ENCODE measurements at places on chromosomes 11 and 22.
A peak's percentile ranks its signal among the peaks of the same experiment; 100 is the strongest.

DNA sequence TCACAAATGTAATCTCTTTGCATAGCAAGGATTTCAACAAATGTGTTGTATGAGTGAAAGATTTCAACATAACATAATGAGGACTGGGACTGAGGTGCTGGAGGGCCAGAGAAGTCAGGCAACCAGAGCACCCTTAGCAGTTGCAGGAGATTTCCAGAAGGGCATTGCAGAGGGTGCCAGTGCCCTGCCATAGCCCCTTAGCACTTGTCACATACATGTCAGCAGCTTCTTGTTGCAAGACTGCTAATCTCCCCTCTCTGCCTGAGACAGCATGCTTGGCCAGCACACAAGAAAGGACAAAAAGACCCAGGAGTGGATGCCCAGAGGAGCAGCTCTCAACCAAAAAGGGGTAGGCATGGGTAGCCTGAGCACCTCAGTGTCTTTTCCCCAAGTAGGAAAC, 43.2 kb downstream of the BBOX1 start:
- H3K36me3 ChIP-seq = no peaks in the 10 kb centered on the region
- H3K4me3 ChIP-seq = no peak overlapping the region
- H3K27me3 ChIP-seq = no peaks in the 10 kb centered on the region
- no peaks in the 10 kb centered on the region for H3K4me1 ChIP-seq
- H3K27ac ChIP-seq = no peak overlapping the region
- no peak for DNase-seq

DNA sequence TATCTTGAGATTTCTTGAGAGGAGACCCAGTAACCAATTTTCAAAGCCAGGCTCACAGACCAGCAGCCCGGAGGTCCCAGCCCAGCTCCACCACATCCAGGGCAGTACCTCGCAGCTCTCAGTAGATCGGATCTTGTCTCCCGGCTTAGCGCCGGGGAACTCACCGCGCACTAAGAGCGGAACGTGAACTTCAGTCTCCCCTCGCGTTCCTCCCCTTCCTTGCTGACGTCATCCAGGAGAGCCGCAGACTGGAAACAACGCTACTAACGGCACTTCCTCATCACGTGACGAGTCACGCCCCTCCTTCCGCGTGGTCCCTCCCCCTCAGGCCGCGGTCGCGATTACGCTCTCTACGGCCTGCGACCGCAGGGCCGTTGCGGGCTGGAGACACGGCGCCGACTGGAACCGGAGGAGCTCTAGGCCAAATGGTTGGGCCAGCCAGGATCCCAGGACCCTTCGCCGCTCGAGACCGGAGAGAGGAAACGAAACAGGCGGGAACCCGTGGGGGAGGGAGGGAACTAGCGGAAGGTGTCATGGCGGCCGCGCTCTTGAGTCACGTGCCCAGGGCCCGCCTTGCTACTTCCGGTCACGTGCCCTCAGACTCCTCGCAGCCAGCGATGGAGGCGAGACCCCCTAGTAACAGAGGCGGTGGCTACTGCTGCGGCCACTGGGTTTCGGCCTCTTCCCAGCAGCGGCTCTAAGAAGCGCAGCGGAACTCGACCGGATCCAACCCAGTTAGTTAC, at the start of the genes GTF2H1 and HPS5:
Gene GTF2H1, plus strand, starts transcription at position 599 of the 743 bp plus-strand sequence. CDS start 10,508 bp downstream, outside the sequence.
Gene HPS5, minus strand, starts transcription at position 172 of the 743 bp plus-strand sequence. CDS start 4,282 bp downstream, outside the sequence.
- H3K4me1 ChIP-seq = peaks cover 43% of the 10 kb centered on the region
- H3K27me3 ChIP-seq = no peaks in the 10 kb centered on the region
- H3K27ac ChIP-seq = peak within 1 kb of the TSS; percentile 98
- H3K4me3 ChIP-seq = peak within 1 kb of the TSS; percentile 96
- peaks cover 8% of the 10 kb centered on the region for H3K36me3 ChIP-seq

GRCh38 chr22:27636716-27637508, 164.6 kb downstream of the MN1 start:
- H3K27ac ChIP-seq = no peak overlapping the region
- H3K27me3 ChIP-seq = no peaks in the 10 kb centered on the region
- H3K4me1 ChIP-seq = no peaks in the 10 kb centered on the region
- no peak overlapping the region for H3K4me3 ChIP-seq
- no peaks in the 10 kb centered on the region for H3K36me3 ChIP-seq
- no peak for DNase-seq

- DNase-seq = no peak
- H3K36me3 ChIP-seq = no peaks in the 10 kb centered on the region
- H3K4me1 ChIP-seq = no peaks in the 10 kb centered on the region
- no peak overlapping the region for H3K27ac ChIP-seq
These were observed 414.6 kb upstream of the LUZP2 start for GRCh38 chr11:24082241-24082640.

- peaks cover 75% of the 10 kb centered on the region for H3K36me3 ChIP-seq
- H3K4me3 ChIP-seq = no peak overlapping the region
- H3K27me3 ChIP-seq = no peaks in the 10 kb centered on the region
- DNase-seq = no peak
- peaks cover 4% of the 10 kb centered on the region for H3K4me1 ChIP-seq
- H3K27ac ChIP-seq = no peak overlapping the region
These were observed 10.5 kb downstream of the ARL14EP start for GRCh38 chr11:30333405-30333804.

- no peak overlapping the region for H3K27ac ChIP-seq
- H3K27me3 ChIP-seq = no peaks in the 10 kb centered on the region
- no peaks in the 10 kb centered on the region for H3K36me3 ChIP-seq
- H3K4me3 ChIP-seq = no peak overlapping the region
- no peak for DNase-seq
These were observed 28.0 kb upstream of the ZC3H12C start for GRCh38 chr11:110065189-110065588.

DNA sequence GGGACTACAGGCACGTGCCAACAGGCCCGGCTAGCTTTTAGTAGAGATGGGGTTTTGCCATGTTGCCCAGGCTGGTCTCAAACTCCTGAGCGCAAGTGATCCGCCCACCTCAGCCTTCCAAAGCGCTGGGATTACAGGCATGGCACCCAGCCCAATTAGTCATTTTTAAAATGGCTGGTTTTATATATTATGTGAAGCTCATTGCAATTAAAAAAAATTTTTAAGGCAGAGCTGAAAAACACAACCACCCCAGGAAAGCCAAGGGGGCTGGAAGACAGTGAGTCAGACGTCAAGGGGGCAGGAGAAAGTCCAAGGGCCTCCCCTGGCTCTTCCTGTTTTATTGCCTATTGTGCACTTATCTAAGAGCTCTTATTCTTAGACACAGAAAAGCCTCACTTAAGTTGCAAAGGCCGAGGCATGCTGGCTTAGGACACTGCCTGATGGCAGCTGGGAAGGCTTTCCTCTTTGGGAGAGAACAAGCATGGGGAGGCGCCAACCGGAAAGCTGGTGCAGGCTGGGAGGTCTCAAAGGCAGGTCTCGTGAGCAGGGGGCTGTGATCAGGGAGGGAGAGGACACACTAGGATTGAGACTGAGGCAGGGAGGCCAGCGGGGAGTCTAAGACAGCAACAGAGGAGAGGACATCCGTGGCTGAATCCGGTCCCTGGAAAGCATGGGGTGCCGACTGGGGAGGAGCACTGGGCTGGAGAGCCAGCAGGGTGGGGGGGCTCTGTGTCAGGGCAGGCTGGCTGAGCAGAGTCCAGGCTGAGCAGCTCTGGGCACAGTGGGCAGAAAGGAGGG, 11.1 kb upstream of the OSM start:
- H3K36me3 ChIP-seq = no peaks in the 10 kb centered on the region
- no peak overlapping the region for H3K4me3 ChIP-seq
- no peak overlapping the region for H3K27ac ChIP-seq
- H3K4me1 ChIP-seq = peaks cover 27% of the 10 kb centered on the region
- no peak for DNase-seq
- H3K27me3 ChIP-seq = no peaks in the 10 kb centered on the region

DNA sequence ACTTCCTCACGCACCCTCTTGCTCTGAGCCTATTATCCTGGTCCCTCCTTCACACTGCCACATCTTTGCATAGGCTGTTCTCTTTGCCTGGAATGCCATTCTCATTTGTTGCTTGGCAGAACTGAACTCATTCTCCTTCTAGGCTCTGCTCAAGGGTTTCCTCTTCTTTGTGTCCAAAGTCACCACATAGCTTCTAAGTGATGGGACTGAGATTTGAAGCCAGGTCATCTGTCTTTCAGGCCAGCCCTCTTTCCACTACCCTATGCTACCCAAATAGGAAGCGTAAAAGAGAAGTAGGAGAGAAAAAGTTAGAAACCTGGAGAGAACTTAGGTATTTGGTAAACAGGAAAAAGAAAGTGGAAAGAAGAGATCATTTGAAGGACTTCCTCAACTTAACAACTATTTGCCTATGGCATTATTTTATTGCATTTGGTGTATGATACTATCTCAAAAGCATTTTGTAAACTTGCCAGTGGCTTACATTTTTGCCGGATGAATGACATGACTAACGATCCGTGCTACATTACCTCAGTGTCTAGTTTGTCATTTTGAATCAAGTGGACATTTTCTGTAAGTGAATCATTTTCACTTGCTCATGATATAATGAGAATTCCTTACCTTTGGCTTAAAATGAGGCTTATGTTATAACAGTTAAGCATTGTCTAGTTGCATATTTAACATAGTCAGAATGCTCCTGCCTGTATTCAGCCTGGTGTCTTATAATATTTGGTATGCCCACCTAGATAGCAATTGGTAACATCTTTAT, 18.5 kb downstream of the NF2 start:
- no peak for DNase-seq
- H3K4me1 ChIP-seq = peaks cover 33% of the 10 kb centered on the region
- no peak overlapping the region for H3K4me3 ChIP-seq
- H3K27ac ChIP-seq = no peak overlapping the region
- no peaks in the 10 kb centered on the region for H3K36me3 ChIP-seq
- no peaks in the 10 kb centered on the region for H3K27me3 ChIP-seq

DNA sequence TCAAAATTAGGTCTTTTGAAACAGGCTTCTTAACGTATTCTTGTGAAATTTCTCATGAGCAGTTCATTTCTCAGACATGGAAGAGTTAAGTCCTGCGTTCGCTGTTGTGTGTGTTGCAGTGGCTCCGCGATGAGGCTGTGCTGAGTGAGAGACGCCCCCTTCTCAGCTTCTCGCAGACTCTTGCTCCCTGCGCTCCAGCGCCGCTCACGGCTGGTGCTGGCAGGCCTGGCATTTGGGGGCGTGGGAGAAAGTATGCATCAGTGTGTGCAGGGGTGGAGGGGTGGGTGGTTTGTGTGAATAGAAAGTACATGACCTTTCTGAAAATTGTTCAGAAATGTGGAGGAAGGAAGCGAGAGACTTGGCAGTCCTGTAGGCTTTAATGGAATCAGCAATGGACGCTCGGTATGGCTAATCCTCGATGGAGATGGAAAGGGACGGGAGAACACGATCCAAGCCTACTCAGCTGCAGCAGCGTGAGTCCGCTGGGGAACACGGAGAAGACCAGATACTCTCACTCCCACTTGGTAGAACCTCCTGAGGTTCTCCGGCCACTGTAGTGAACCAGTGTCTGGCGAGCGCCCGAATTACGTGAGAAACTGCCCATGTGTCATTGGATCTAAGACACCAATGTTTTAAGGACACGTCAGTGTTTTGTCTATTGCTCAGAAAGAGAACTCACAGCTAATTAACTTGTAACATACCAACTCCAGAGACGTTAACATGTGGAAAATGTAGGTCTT, 5.9 kb downstream of the TAB1 start:
- H3K27me3 ChIP-seq = no peaks in the 10 kb centered on the region
- H3K36me3 ChIP-seq = peaks cover 15% of the 10 kb centered on the region
- no peak for DNase-seq
- H3K4me3 ChIP-seq = no peak overlapping the region

DNA sequence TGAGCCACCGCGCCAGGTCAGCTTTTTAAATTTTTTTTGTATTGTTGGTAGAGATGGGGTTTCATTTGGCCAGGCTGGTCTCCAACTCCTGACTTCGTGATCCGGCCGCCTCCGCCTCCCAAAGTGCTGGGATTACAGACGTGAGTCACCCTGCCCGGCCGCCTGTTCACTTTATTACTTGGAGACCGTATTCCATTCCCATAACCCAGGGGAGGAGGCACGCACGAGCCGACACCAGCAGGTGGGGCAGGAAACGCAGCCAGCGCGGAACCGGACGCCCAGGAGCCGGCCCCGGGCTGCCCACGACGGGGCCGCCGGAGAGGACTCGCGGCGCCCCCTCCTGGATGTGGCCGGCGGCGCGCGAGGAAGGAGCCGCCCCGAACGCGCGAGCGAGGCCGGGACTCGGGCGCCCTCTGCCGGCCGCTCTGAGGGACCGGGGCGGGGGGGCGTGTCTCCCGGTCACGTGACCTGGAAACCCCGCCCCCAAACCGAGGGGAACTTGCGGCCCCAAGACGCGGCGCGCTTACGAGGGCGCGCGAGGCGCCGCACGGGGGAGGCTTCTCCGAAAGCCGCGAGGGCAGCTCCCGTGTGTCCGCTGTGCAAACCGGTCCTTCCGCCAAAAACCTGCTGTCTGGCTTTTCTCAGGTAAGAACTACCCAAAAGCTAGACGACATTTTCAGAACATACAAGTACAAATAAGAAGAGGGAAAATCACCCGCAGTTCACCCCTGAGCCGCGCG, 11.6 kb upstream of the RNH1 start:
- H3K4me1 ChIP-seq = peaks cover 4% of the 10 kb centered on the region
- H3K27me3 ChIP-seq = no peaks in the 10 kb centered on the region
- peak overlapping the region; percentile 53 for H3K4me3 ChIP-seq
- no peaks in the 10 kb centered on the region for H3K36me3 ChIP-seq
- peak; percentile 87 for DNase-seq

DNA sequence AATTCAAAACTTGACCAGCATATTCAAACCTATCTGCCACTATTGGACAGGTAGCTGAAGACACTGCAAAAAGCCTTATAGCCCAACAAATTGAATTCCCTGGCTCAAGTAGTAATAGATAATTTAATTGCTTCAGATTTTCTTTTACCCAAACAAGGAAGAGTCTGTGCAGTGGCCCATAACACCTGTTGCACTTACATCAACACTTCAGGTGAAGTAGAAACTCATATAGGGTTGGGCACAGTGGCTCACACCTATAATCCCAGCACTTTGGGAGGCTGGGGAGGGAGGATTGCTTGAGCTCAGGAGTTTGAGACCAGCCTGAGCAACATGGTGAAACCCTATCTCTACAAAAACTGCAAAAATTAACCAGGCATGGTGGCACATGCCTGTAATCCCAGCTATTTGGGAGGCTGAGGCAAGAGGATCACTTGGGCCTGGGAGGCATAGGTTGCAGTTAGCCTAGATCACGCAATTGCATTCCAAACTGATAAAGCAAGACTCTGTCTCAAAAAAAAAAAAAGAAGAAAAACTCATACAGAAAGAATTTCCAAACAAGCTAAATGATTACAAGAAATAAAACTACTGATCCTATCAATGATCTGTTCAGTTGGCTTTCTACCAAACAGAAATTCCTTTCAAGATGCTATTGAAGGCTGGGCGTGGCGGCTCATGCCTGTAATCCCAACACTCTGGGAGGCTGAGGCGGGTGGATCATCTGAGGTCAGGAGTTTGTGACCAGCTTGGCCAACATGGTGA, 9.5 kb downstream of the FOLR3 start:
- DNase-seq = no peak
- H3K4me3 ChIP-seq = no peak overlapping the region
- H3K36me3 ChIP-seq = no peaks in the 10 kb centered on the region
- no peaks in the 10 kb centered on the region for H3K4me1 ChIP-seq

DNA sequence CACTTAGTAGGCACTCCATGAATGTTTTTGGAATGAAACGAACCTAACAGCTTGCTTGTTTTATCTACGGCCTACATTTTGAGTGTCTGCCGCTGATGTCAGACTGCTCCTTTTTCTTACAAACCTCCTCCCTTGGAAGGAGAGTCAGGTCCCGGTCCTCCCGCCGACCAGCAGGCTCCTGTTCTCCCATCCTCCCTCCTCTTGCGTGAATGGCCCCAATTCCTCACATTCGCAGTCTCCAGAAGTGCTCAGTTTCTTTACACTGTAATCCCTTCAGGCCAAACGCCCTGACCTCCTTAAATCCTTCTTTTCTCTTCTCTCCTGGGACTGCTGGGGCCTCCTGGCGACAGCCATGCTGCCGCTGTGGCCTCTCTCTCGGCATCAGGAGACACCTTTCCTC, 82.6 kb upstream of the CSNK2A3 start:
- DNase-seq = no peak
- no peaks in the 10 kb centered on the region for H3K27me3 ChIP-seq
- H3K36me3 ChIP-seq = no peaks in the 10 kb centered on the region
- no peak overlapping the region for H3K27ac ChIP-seq
- H3K4me1 ChIP-seq = no peaks in the 10 kb centered on the region
- H3K4me3 ChIP-seq = no peak overlapping the region

Data from CD4-positive, CD25-positive, alpha-beta regulatory T cell (primary cell).